ENCODE measurements at places on chromosomes 3 and 15. TPM values are rescaled to one million over a fixed set of nuclear protein-coding genes. Genes with fewer than 3 reads are reported as not detected.

DNA sequence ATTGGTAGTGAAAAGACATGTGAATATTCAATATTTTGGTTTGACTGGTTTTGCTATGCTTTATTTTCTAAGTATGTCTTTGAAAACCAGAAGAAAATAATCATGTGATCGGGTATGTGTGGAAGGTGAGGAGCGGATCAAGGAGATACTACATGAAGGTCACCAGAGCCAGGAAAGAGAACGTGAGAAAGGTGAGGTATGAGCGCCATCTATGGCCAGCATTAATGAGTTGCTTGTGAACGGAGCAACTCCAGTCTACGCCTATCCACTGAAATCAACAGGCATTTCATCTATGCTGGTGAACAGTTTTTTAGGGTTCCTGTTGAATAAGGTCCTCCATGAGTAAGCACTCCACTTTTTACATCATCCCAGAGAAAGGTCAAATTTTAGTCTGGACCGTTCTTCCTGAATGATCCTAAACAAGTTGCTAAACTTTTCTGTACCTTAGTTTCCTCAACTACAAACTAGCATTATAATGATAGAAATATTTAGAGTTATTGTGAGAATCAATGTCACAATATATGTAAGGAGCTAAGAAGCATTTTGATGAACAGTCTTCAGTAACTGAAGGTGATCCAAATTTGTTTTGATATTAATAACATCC, 1435.2 kb upstream of the CADM2 start:
- DNase-seq, result peak; percentile 66

GRCh38 chr3:29384640-29385039, 103.8 kb downstream of the RBMS3 start:
- no peak for DNase-seq

- DNase-seq, result no peak
These were observed 107.2 kb downstream of the IL1RAP start for GRCh38 chr3:190620886-190621608.

DNA sequence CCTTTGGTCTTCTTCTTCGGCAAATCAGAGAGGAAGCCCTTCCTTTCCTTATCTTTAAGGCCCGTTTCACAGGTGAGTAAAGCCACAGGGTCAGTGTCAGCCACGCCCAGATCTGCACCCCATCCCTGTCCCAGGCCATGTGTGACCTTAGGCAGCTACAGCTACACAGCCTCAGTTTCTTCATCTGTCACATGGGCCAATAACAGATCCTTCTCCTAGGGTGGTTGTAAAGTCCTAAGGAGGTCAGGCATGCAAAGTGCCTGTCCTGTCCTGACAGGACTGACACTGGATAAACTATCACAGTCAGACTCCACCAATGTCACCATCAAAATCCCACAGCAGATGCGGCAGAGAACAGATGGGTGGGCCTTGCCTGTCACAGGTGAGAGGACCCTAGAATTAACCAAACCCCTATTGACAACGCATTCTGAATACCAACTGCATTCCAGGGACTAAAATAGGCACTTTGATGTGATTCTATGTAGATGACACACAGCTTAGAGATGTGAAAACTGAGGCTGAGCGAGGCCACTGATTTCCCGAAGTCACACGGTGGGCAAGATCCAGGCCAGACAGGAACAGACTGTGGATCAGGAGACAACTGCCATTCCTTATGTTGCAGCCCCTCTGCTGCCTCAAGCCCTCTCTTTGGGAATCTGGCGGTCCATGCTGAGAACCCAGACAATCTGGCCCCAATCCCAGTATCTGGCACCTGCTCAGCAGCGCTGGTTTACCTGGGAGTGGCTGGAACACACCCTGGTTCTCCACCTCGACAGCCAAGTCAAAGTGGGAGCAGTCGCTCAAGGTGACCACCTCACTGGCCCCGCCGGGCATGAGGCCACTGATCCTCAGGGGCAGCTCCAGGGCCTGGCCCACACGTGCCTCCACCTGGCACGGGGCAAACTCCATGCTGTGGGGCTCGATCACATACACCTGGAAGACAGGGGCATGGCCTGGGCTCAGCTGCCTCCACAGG, 48.7 kb downstream of the NUP210 start:
- DNase-seq, result no peak

DNA sequence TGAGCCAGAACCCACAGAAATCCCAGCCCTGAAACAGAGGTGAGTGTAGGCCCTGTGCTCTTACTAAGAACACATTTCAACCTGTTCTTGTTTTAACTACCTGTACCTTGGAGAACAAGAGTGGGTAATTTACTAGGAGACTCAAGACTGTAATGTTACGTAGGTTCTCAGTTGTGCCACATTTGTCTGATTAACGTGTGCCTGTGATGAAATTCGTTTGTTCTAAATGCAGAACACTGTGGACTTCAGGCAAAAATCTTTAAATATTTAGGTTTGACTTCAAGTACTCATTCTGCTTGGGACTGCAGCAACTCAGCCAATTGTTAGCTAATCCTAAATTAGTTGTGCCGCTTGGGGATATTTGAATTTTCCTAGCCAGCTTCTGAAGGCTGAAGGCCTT, 28.3 kb downstream of the GTF2E1 start:
- DNase-seq, result no peak

GRCh38 chr3:82163907-82164520, 402.6 kb upstream of the GBE1 start:
- DNase-seq, result no peak

DNA sequence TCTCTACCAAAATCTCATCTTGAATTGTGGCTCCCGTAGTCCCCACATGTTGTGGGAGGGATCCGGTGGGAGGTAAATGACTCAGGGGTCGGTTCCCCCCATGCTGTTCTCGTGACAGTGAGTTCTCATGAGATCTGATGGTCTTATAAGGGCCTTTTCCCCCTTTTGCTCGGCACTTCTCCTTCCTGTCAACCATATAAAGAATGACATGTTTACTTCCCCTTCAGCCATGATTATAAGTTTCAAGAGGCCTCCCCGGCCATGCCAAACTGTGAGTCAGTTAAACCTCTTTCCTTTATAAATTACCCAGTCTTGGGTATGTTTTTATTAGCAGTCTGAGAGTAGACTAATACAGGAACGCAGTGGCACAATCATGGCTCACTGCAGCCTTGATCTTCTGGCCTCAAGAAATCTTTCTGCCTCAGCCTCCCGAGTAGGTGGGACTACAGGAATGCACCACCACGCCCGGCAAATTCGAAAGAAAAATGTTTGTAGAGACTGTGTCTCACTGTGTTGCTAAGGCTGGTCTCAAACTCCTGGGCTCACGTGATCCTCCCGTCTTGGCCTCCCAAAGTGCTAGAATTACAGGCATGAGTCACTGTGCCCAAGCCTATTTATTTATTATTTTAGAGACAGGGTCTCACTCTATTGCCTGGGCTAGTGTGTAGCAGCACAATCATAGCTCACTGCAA, 101.0 kb downstream of the ATP10A start:
- no peak for DNase-seq

DNA sequence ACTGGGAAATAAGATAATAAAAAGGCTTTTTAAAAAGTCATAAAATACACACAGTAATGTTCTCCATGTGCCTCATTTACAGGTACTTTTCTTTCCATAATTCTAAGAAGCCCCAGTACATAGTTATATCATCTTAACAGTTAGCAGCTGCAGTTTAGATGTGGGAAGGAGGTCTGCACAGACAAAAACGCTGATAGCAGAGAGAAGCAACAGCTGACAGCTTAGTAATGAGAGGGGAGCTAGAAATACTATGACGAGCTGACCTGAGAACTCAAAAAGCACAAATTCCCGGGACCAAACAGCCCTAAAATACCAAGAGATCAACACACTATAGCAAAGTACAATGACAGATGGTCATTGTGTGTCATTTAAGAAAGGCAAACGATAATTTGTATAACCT, 36.7 kb upstream of the ARHGEF3 start:
- DNase-seq, result no peak

DNA sequence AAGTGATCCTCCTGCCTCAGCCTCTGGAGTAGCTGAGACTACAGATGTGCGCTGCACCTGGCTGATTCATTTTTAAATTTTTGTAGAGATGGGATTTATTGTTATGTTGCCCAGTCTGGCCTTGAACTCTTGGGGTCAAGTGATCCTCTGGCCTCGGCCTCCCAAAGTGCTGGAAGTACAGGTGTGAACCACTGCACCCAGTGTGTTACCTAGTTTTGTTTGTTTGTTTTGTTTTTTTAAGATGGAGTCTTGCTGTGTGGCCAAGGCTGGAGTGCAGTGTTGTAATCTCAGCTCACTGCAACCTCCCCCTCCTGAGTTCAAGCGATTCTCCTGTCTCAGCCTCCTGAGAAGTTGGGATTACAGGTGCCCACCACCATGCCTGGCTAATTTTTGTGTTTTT, 12.1 kb downstream of the PTPN23 start:
- DNase-seq, result no peak

DNA sequence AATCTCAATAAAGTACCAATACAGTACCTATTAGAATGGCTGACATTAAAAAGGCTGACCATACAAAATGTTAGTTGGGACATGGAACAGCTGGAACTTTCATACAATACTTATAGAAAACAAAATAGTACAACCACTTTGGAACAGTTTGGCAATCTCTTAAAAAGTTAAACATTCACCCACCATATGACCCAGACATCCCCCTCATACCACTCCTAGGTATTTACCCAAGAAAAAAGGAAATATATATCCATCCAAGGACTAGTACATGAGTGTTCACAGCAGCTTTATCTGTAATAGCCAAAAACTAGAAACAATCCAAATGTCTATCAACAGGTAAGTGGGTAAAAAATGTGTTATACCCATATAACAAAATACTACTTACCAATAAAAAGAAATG, 25.2 kb upstream of the ARF4 start:
- no peak for DNase-seq

GRCh38 chr3:86865506-86865905, 125.4 kb downstream of the VGLL3 start:
- DNase-seq, result no peak

DNA sequence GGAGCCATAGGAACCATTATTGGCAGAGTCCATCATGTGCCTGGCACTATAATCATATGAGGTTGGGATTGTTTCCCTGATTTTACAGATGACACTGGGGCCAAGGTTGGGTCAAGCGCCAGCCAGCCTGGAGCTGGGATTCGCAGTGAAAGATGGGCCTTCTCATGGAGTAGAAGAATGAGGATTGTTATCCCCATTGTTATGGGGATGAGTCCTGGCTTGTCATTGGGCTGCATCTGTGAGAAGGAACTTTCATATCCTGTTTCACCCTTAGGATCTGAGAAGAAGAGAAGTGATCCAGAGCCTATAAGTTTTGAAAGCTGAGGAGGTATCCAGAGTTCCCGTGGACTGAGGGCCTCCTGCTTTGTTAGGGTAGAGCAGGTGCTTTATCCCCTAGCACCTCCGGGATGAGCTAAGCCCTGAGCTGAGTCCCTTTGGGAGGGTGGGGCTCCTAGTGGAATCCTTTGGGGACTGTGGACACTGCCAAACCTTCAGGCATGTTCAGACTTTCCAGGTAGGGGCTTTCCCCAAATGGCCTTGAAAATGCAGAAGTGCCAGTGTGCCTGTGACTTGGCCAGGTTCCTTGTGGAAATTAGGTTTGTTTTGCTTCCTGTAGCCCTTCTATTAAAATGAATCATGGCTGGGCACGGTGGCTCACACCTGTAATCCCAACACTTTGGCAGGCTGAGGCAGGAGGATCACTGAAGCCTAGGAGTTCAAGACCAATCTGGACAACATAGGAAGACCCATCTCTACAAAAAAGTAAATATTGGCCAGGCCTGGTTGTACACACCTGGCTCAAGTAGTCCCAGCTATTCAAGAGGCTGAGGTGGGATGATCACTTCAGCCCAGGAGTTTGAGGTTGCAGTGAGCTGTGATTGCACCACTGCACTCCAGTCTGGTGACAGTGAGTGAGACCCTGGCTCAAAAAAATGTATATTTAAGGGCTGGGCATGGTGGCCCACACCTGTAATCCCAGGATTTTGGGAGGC, 30.2 kb upstream of the BSN start:
- DNase-seq, result no peak

DNA sequence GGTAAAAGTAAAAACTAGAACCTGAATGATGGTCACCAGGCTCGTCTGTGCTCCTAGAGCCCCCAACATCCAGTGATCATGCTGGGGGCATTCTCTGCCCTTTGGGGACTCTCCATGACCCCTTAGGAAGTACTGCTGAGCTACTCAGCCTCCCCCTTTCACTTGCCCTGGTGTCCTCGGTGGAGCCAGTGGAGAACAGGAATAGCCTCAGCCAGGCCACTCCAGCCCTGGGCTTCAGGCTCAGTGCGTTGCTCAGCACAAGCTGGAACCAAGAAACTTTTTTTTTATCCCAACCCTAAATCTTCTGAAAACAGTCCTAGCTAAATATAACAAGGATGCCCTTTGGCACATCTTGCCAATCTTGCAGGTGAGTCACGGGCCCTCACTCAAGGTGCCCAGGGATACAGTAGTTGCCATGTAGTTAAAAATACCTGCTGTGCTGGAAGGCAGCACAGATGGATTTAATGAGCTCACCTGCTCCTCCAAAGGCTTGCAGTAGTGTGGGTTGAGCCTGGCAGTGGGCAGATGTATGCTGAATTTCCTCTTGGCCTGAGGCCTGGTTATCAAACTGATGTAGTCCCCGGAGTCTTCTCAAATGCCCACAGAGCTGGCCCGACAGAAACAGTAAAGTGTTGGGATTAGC, 46.9 kb upstream of the TMEM158 start:
- no peak for DNase-seq

GRCh38 chr3:122468896-122469533, 45.7 kb downstream of the KPNA1 start:
- DNase-seq, result no peak

DNA sequence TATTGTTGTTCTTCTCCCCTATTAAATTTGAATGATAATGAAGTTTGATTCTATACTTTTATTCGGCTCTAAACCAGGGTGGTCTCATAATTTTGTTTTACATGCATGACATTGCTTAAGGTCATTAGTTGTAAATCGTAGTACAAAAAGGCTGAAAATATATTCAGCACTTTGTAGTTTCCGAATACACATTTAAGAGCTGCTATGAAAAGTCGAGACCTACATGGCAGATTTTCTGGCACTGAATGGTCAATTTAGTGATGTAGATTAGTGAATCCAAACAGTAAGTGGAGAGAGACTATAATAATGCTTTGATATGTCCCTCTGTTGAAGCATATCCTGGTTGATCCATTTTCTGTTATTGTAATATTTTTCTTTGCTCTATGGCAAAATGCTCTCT, 254.0 kb upstream of the SOX2 start:
- DNase-seq, result no peak

GRCh38 chr3:148707601-148708380, 10.1 kb downstream of the AGTR1 start:
- no peak for DNase-seq

DNA sequence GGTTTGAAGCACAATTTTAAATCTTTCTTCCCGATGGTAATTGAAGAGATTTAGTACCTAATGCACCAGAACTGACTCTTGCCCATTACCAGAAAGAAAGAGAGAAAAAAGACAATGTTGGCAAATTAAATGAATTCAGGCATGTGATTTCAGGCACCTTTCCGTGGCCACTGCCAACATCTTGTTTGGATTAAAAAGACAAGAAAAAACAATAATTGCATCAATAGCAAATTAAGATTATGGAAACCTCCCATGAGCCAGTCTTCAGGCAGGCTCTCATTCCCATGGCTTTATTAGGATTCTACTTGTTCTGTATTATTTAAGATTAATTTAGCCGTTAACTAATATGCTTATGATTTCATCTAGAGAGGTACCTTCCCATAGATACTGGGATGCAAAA, 193.0 kb downstream of the GREM1 start:
- DNase-seq, result no peak

Gene SLC28A1
- not detected for total RNA-seq

Gene SLC38A3
- total RNA-seq, result 0.56 TPM
